Endothelial cell (in vitro differentiated cells): ENCODE measurements at places on chromosomes 7 and 10. TPM values are rescaled to one million over a fixed set of nuclear protein-coding genes. Genes with fewer than 3 reads are reported as not detected.
A peak's percentile ranks its signal among the peaks of the same experiment; 100 is the strongest.

DNA sequence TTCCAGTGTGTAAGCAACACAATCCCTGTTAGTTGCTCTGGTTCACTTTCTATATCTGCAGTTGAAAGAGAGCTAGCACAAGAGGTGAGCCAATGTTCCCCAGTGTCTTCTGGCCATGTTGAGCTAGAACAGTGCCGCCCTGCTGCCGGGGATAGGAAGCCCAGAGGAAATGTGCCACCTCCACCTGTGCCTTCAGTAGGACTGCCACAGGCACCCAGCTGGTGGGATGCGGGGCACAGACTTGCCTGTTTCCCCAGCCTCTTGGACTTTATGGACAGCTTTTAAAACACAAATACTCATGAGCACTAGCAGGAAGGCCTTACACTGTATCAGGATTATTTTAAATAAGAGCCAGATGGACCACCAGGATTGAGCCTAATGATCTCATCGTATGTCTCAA is 234.5 kb upstream of the COBL start:
- no peak for DNase-seq

GRCh38 chr10:48943096-48943495 is 3.5 kb upstream of the LRRC18 start:
- DNase-seq: no peak

DNA sequence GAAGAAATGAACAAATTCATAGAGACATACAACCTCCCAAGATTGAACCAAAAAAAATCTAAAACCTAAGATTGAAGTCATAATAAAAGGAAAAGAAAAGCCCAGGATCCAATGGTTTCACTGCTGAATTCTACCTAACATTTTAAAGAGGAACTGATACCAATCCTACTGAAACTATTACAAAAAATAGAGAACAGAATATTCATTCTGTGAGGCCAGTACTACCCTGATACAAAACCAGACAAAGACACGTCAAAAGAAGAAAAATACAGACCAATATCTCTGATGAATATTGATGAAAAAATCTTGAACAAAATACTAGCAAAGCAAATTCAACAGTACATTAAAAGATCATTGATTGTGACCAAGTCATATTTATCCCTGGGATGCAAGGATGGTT is 128.5 kb upstream of the STEAP1 start:
- no peak for DNase-seq

DNA sequence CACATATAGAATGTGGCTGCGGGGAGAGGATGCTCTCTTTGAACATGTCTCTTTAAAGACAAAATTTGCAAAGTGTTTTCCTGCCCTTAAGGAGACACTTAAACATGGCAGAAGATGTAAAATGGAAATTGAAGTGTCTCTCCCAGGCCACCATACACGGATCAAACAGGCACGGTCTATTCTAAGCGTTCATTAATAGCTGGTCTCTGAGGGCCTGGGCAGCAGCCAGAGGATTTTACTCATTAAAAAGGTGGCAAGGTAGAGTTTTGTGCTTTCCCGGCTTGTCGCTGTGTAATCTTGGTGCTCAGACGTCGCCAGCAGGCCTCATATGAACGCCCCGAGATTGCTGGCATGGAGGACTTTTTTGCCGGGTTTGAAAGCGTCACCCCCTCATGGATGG is 205.5 kb downstream of the EMX2 start:
- no peak for DNase-seq

DNA sequence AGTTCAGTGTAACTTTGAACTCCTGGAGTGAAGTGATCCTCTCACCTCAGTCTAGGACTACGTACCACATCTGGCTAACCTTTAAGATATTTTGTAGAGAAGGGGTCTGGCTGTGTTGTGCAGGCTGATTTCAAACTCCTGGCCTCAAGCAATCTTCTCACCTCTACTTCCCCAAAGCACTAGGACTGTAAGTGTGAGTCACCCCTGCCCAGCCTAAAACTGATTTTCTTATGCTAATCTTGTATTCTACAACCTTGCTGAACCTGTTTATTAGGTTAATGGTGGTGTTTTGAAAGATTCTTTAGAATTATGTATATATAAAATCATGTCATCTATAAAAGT is 58.0 kb downstream of the LCOR start:
- no peak for DNase-seq

DNA sequence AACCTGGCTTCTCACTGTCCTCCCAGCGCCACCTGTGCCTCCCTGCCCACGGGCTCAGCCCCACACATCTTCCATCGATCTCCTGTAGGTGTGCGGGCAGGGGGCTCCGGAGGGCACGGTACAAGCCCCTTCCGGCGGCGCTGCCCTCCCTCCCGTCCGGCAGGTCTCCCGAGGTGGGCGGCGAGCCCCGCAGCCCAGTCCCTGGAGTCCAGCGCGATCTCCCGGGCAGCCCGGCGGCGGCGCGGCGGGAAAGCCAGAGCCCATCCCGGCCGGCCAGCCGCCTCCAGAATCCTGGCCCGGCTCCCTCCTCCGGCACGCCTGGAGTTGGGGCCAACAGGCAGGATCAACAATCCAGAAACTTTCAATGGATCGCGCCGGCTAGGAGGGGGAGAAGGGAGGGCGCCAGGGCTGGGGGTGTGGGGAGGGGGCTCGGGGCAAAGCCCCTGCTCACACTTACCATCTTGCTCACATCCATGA is 100.1 kb downstream of the HIP1 start:
- DNase-seq: peak; percentile 70

DNA sequence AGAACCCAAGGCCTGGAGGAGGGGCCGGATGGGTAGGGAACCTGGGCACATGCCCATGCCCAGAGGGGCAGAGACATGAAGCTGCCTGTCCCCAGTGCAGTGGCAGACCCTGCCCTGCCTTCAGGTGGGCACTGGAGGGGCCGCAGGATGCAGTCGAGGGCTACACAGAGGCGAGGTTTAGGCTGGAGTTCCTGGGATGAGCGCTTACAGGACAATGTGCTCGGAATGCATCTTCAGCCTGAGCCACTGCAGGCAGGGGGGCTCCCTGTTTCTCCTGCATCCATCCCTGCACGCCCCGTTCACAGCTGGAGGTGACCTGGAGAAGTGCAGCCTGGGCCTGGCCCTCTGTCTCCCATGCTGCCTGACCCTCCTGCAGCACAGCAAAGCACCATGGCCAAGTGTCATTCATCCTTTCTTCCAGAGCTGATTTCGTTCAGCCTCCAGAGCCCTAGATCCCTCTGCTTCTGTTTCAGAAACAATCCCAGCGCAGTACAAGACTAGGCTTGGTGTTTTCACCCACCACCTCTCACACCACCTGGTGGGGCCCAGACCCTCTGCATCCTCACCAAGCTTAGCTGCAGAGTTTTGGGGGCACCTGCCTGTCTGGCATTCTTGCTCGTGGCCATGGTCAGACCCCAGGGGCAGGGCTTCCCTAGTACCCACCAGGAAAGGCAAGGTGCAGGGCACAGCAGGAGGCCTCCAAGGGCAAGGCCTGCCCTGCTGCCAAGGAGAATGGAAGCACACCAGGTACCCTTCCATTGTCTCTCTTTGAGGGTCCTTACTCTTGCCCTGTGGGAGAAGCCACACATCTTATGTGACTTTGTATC is 311.9 kb downstream of the TCERG1L start:
- DNase-seq: no peak

Gene CYP17A1
- total RNA-seq: not detected

Gene ZNF804B
- not detected for total RNA-seq

Gene GBX1
- total RNA-seq: 13.8 TPM

Gene CRYGN
- total RNA-seq: not detected
